ENCODE measurements at places on chromosomes 12 and 14. TPM values are rescaled to one million over a fixed set of nuclear protein-coding genes. Genes with fewer than 3 reads are reported as not detected.

DNA sequence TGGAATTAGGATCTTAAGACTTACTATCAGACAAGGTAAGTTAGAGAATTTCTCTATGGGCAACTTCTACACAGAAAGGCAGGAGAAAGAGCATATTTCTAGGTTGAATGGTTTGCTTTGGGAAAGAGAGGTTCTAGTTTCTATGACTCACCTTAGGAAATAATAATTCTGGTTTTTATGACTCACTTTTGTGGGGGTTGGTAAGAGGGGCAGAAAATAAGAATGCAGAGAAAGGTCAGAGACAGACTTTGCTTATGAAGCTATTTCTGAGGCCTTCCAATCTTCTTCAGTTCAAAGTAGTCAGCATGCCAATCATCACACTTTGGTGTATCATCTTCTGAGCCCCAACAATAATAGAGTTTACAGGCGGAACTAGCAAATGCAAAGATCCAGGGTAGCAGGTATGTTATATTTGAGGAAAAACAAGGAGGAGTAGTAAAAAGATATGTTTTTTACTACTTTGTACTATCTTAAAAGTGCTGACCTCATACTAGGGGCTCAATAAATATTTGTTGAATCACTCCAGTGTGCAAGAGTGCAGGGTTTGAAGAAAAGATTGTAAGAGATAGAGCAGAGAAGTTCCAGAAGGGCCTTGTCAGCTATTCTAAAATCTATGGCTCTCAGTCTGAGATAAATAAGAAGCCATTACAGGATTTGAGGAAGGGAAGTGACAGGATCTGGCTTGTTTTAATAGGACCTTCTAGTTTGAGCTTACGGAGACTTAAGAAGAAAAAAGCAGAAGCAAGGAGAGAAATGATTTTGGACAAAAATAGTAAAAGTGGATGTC lies 56.7 kb upstream of the LRFN5 start:
- H3K27me3 ChIP-seq = no peaks in the 10 kb centered on the region
- H3K4me3 ChIP-seq = no peak overlapping the region
- no peak overlapping the region for H3K27ac ChIP-seq
- no peaks in the 10 kb centered on the region for H3K36me3 ChIP-seq
- H3K4me1 ChIP-seq = no peaks in the 10 kb centered on the region

GRCh38 chr12:16685107-16685506 lies 79.1 kb upstream of the LMO3 start:
- no peak overlapping the region for H3K4me3 ChIP-seq
- no peaks in the 10 kb centered on the region for H3K4me1 ChIP-seq
- no peak overlapping the region for H3K27ac ChIP-seq

GRCh38 chr12:130161261-130162243 lies 712 bp upstream of the FZD10 start:
- H3K4me1 ChIP-seq = peaks cover 12% of the 10 kb centered on the region
- H3K27me3 ChIP-seq = peaks cover 66% of the 10 kb centered on the region
- H3K4me3 ChIP-seq = peak overlapping the region; percentile 19
- DNase-seq = no peak
- H3K27ac ChIP-seq = no peak overlapping the region
- H3K36me3 ChIP-seq = no peaks in the 10 kb centered on the region

- no peaks in the 10 kb centered on the region for H3K27me3 ChIP-seq
- no peak overlapping the region for H3K27ac ChIP-seq
- H3K4me3 ChIP-seq = no peak overlapping the region
- peaks cover 20% of the 10 kb centered on the region for H3K4me1 ChIP-seq
Measured at GRCh38 chr14:89504602-89505313, 87.7 kb upstream of the FOXN3 start.

GRCh38 chr12:685388-685787 lies 22.1 kb upstream of the NINJ2 start:
- H3K27me3 ChIP-seq = no peaks in the 10 kb centered on the region
- peaks cover 27% of the 10 kb centered on the region for H3K4me1 ChIP-seq
- H3K27ac ChIP-seq = peak overlapping the region; percentile 75
- peak; percentile 94 for DNase-seq
- peak overlapping the region; percentile 7 for H3K4me3 ChIP-seq
- H3K36me3 ChIP-seq = no peaks in the 10 kb centered on the region

DNA sequence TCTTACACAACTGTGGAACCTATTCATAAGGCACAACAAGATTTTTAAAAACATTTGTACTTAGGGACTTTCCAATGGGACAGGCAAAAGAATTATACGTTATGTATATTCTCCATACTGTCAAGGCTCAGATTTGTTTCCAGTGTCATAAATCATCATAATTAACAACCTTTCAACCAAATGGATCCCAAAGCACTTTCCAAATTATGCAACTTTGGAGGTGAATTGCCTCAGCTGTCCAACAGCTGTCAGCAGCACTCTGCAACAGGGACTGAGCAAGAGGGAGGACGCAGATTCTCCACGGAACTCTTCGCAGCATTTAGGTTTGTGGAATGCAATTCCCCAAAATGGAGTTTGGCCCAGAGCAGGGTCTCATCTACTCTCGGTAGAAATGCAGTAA lies 186.6 kb downstream of the PAX9 start:
- no peaks in the 10 kb centered on the region for H3K36me3 ChIP-seq
- no peak overlapping the region for H3K27ac ChIP-seq
- no peaks in the 10 kb centered on the region for H3K27me3 ChIP-seq
- H3K4me3 ChIP-seq = no peak overlapping the region

DNA sequence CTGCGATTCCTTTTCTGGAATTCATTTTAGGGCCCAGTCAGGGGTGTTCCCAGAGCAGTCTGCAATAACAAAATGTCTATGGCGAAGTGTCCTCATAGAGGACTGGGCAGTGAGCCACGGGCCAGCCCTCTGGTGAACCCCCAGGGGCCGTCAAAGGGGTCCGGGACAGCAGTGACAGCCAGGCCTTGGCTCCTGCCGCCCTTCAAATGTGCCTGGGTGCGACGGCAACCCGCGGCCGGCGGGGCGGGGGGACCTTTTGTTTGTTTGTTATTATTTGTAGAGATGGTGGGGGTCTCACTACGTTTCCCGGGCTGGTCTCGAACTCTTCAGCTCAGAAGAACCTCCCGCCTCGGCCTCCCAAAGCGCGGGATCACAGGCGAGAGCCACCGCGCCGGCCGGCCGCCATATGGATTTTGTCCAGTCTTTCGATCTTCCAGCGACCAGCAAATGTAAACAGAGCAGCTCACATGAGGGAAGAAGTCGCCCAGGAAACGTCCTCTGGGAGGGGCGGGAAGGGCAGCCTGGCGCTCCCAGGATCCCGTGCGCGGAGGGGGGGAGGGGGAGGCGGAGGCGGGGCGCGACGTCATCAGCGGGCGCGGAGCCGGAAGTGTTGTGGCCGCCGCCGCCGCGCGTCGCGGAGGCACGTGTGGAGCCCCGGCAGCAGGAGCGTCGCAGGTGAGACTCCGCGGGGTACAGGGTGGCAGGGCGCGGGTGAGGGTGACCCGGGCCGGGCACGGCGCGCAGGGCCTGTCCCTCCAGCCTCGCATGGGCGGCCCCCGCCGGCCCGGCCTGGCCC lies at the start of gene TRMT61A:
TRMT61A (plus strand) TSS at position 610 of the 796 bp plus-strand sequence. CDS start 783 bp downstream, outside the sequence.
- peaks cover 45% of the 10 kb centered on the region for H3K4me1 ChIP-seq
- peak within 1 kb of the TSS; percentile 93 for H3K4me3 ChIP-seq
- peaks cover 10% of the 10 kb centered on the region for H3K36me3 ChIP-seq

Gene TCL1A
- not detected for total RNA-seq

Gene DEGS2
- not detected for total RNA-seq

Gene WNT1
- total RNA-seq = 2.7 TPM

Gene CMA1
- not detected for total RNA-seq

Gene APOLD1
- 3.4 TPM for total RNA-seq

Gene ZNF891
- total RNA-seq = 4.5 TPM

Gene GALNT6
- 10.2 TPM for total RNA-seq

Gene STYK1
- total RNA-seq = not detected

Data from CD4-positive, alpha-beta T cell (primary cell).